ENCODE measurements at places on chromosomes 12 and 14.

GRCh38 chr12:109387425-109388166 is 39.9 kb downstream of the MYO1H start:
- no peak for DNase-seq

DNA sequence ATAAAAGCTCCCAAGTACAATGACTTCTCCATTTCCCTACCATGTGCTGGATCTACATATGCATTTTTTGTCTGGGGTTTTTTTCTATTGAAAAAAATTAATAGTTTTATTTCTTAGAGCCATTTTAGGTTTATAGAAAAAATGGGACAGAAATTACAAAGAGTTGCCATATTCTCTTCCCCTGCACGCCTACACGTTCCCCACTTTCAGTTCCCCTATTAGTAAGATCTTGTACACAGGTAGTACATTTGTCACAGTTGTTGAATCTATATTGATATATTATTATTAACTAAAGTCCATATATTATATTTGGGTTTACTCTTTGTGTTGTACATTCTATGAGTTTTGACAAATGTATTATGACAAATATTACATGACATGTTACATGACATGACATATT is 35.7 kb downstream of the SIX6 start:
- no peak for DNase-seq

DNA sequence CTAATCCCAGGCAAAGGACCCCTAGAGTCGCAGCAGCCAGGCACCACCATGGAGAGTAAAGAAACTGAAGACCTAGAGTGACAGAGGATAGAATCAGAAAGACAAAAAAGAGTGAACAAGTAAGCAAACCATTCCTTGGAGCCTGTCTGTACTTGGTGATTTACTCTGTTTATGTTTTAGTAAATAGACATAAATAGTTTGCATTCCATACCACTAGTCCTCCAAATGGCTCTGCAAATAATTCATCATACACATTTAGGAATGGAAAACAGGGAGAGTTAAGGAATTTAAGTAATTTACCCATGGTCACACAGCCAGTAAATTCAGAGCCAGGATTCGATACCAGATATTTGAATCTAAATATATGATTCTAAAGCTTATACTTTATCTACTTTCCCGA is 2.8 kb downstream of the OLR1 start:
- no peak for DNase-seq

DNA sequence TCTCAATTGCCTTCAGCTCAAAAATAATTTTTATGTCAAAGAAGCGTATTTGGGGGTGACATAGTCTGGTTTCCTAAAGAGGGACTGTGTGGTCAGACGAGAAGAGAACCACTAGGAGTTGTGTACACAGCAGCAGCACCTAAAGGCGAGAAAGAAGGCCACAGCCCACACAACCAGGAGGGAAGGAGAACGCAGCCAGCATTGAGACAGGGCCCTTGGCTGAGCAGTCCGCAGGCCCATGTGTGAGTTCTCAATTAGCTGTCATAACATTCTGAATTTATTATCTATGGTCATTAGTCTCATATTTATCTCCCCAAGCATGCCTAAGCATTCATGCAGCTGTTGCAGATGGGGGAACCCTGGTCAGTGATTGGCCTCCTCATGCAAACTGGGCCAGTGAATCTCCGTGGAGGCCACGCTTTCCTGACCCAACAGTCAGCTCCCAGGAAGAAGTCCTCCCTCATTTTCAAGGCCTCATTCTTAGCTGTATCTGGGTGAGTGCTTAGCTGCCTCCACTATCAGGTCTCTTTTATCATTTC is 81.2 kb upstream of the ATF7IP start:
- DNase-seq, result no peak

DNA sequence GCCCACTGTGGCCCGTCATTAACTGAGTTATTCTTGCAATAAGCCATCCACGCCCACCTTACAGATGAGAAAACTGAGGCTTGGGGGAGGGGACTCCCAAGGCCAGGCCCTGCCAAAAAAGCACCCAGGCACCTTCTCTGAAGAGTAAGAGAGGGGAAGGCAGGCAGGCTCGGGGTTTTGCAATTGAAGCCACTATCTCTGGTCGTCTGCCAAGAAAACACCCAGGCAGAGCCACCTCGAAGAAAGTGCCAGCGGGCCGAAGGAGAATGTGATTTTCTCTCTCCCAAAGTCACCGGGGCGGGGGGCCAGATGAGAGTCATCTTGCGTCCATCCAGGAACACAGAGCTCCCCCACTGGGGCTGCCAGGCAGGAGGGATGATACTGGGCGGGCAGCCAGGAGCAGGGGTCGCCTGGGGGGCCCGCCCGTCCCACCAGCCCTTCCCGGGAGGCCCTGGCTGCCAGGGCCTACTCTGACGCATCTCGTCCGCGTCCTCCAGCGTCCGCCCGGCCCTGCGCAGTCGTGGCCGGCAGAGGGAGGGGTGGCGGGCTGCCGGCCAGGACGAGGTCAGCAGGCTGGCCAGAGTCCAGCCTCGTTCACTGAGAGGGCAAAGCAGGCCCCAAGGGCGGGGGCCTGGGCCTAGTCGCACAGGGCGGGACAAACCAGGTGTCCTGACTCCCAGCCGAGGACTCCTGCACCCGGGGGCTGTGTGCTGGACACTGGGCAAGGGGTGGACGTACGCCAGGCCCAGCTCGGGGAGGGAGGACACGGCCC is 74.3 kb downstream of the RFLNA start:
- DNase-seq, result peak; percentile 69

- no peak for DNase-seq
Measured at GRCh38 chr12:114776731-114777442, 92.9 kb upstream of the TBX3 start.

GRCh38 chr12:98471085-98471484 is 44.3 kb upstream of the TMPO start:
- DNase-seq, result no peak

DNA sequence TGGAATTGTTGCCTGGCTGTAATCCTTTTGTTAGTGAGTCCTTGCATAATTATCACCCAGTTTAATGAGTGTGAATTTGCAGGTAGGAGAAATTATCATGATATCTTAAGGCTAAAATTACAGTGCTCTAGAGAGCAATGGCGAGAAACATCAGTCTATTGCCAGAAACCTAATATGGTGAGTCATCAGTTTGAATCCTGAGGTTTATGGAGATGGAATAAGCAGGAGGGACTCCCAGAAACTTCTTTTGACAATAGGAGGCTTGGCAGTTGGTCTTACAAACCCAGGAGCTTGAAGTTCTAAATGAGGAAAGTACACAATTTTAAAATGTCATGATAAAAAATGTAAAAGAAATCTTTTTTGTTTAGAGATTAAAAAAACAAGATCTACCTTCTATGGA is 31.5 kb upstream of the CRADD start:
- no peak for DNase-seq
